Neuronal stem cell (in vitro differentiated cells): ENCODE measurements at places on chromosomes 12 and 14.

- no peak for DNase-seq
- H3K36me3 ChIP-seq: no peaks in the 10 kb centered on the region
- H3K27me3 ChIP-seq: no peaks in the 10 kb centered on the region
These were observed 115.5 kb upstream of the FKBP4 start for GRCh38 chr12:2679068-2679815.

GRCh38 chr12:41836416-41836815, 308.3 kb downstream of the GXYLT1 start:
- H3K27me3 ChIP-seq: no peaks in the 10 kb centered on the region
- no peak for DNase-seq
- no peak overlapping the region for H3K27ac ChIP-seq
- no peak overlapping the region for H3K4me3 ChIP-seq

GRCh38 chr12:61523276-61523992, 736.8 kb upstream of the USP15 start:
- H3K27ac ChIP-seq: no peak overlapping the region
- no peak overlapping the region for H3K4me3 ChIP-seq
- DNase-seq: peak; percentile 23

- peaks cover 2% of the 10 kb centered on the region for H3K36me3 ChIP-seq
- no peaks in the 10 kb centered on the region for H3K27me3 ChIP-seq
- no peaks in the 10 kb centered on the region for H3K4me1 ChIP-seq
These were observed 35.6 kb upstream of the VSX2 start for GRCh38 chr14:74203639-74204038.

DNA sequence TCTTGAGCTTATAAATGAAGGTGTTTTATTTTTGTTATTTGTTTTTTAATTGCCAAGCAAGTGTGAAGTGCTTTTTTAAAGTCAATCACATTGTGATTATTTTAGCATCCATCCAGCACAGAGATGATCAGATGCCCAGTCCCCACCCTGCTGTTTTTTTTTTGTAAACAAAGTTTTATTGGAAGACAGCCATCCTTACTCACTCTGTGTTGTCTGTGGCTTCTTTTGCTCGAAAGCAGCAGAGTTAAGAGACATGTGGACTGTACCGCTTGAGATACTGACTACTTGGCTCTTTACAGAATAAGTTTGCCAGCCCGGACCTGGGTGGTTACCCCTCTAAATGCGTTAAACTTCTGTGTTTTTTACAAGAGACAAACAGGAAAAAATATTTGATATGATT, 30.9 kb upstream of the AMN start:
- no peak overlapping the region for H3K4me3 ChIP-seq
- DNase-seq: no peak
- peaks cover 7% of the 10 kb centered on the region for H3K36me3 ChIP-seq

DNA sequence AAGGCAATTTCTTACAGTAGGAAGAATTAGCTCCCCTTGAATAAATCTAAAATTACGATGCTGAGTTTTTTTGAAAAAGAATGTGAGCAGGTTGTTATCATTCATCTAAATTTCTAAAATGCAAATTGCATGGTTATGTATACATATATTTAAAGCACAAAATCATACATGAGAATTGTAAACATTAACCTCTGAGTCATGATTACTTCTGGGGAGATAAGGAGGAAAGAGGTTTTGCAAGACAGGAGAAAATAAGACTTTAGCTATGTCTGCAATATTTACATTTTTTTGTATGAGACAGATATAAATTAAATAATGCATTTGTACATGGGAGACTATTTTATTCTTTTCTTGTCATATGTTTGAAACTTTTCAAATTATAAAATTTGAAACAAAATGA, 72.2 kb downstream of the TSPAN8 start:
- H3K4me3 ChIP-seq: no peak overlapping the region
- no peak overlapping the region for H3K27ac ChIP-seq
- no peaks in the 10 kb centered on the region for H3K4me1 ChIP-seq
- H3K36me3 ChIP-seq: no peaks in the 10 kb centered on the region
- DNase-seq: no peak

DNA sequence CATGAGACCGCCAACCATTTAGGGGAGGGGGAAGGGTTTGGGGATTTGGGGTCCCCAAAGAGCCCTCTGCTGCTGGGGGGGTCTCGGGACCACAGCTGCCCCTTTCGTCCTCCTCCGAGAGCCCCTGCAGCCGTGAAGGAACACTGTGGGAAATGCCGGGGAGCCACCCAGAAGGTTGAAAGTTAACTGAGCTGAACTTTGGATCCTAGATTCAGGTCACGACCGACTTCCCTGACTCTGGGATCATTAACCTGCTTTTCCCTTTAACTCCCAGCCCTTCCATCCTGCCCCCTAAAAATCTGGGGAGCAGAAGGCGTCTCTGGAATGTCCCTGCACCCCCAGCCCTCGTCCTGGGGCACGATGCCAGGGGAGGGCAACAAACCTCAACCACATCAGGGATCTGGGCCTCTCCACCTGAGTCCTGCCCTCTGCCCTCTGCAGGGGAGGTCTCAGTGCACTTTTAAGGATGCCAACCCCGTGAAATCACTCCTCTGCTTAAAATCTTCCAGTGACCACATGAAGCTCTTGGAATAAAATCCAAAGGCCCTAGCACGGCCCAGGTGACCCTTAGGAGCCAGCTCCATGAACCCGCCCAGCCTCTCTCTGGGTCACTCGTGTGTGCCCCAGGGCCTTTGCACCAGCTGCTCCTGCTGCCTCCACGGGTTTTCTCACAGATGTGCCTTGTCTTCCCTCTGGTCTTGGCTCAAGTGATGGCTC, 95.0 kb downstream of the RFLNA start:
- DNase-seq: no peak
- no peak overlapping the region for H3K4me3 ChIP-seq
- H3K36me3 ChIP-seq: peaks cover 21% of the 10 kb centered on the region
- H3K27ac ChIP-seq: no peak overlapping the region
- peaks cover 26% of the 10 kb centered on the region for H3K4me1 ChIP-seq

GRCh38 chr12:56104815-56105608, 653 bp downstream of the PA2G4 start:
- H3K27ac ChIP-seq: peak overlapping the region; percentile 75
- peaks cover 11% of the 10 kb centered on the region for H3K4me1 ChIP-seq
- H3K36me3 ChIP-seq: peaks cover 24% of the 10 kb centered on the region
- DNase-seq: no peak
- H3K4me3 ChIP-seq: peak overlapping the region; percentile 92
- H3K27me3 ChIP-seq: no peaks in the 10 kb centered on the region

DNA sequence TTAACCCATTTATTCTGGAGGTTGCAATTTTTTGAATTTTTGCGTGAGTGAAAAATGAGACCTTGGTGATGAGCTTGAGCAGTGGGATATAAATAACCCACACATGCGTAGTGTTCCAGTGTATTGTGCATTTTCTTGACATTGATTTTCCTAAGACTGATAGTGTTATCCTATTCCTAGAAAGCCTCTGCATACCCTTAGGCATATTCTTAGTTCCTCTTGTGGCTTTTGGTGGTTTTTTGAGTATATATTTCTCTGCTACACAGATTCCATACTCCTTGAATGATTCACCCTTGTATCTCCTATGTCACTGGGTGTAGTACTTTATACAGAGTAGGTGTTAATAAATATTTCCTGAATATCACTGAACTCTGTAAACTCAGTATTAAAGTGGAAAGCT, 363.4 kb upstream of the PDE3A start:
- peaks cover 2% of the 10 kb centered on the region for H3K4me1 ChIP-seq
- no peak overlapping the region for H3K27ac ChIP-seq
- no peak for DNase-seq
- H3K27me3 ChIP-seq: no peaks in the 10 kb centered on the region

DNA sequence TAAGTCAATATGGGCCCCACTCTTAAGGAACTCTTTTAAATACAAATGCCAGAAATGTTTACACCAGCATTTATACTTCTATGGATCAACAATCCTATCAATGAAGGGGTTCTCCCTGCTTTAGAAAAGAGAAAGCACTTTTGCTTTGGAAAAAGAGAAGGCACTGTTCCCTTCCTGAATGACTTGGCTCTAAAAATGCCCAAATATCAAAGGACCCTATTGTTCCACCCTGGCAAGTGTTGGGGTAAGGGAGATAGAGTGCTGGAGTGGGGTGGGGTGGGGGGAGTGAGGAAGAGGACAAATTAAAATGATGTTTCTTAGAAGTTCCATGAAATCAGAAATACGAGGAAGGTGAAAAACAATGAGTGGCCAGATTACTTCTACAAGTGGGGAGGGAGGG, 131.6 kb upstream of the GRIN2B start:
- no peak for DNase-seq
- no peak overlapping the region for H3K4me3 ChIP-seq
- no peak overlapping the region for H3K27ac ChIP-seq

- no peak for DNase-seq
- H3K4me3 ChIP-seq: peak overlapping the region; percentile 96
- no peaks in the 10 kb centered on the region for H3K27me3 ChIP-seq
- peaks cover 12% of the 10 kb centered on the region for H3K4me1 ChIP-seq
- H3K27ac ChIP-seq: no peak overlapping the region
These were observed 2.3 kb downstream of the SLC25A29 start for GRCh38 chr14:100303925-100304324.

- H3K4me3 ChIP-seq: no peak overlapping the region
- no peaks in the 10 kb centered on the region for H3K36me3 ChIP-seq
- DNase-seq: no peak
- H3K27me3 ChIP-seq: no peaks in the 10 kb centered on the region
- no peak overlapping the region for H3K27ac ChIP-seq
- peaks cover 4% of the 10 kb centered on the region for H3K4me1 ChIP-seq
These were observed 60.6 kb downstream of the PIWIL1 start for GRCh38 chr12:130398100-130398848.

DNA sequence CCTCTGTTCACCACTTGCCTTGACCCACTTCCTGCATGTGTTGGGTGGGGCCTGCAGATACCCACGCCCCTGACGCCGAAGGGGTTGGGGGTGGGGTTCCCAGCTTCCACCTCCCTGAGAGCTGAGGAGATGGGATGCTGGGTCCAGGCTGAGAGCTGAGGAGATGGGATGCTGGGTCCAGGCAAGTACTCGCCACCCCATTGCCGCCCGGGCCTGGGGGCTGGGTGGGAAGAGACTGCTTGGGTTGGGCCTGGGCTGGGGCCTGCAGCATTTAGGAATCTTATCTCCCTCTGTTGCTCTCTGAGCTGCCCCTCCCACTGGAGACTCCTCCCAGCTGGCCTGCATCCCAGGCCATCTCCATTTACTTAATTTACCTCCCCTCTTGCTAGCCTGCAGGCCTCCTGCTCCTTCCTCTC, 17.4 kb downstream of the TEAD4 start:
- no peak overlapping the region for H3K27ac ChIP-seq
- H3K4me3 ChIP-seq: no peak overlapping the region
- H3K36me3 ChIP-seq: no peaks in the 10 kb centered on the region
- H3K27me3 ChIP-seq: no peaks in the 10 kb centered on the region

DNA sequence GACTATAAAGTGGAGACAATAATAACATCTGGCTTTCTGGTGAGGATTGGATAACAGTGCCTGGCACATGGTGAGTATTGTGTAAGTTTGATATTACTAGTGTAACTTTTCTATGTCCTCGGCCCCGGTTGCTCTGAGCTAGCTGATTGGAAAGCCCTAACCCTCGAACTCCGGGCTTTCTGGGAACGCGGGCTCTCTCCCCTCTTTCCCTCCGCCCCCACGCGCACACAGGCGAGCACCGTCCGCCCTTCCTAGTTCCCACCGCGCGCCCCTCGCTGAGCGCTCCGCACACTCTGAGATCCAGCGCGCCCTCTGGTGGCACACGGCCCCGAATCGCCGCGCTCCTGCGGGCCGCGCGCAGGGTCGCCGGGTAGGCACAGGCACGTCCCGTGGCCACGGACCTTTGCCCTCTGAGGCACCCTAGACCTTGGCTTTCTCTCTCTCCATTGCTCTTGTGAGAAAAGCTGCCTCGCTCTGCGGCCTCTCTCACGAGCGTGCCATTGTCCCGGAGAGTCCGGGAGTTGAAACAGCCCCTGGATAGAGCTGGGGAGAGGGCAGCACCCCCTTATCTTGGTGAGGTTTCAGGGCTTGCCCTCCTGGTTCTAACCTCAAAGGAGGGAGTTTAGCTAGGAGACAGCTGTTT, 23.2 kb upstream of the ESRRB start:
- H3K27ac ChIP-seq: no peak overlapping the region
- peak; percentile 69 for DNase-seq
- peaks cover 17% of the 10 kb centered on the region for H3K4me1 ChIP-seq
- H3K4me3 ChIP-seq: no peak overlapping the region

DNA sequence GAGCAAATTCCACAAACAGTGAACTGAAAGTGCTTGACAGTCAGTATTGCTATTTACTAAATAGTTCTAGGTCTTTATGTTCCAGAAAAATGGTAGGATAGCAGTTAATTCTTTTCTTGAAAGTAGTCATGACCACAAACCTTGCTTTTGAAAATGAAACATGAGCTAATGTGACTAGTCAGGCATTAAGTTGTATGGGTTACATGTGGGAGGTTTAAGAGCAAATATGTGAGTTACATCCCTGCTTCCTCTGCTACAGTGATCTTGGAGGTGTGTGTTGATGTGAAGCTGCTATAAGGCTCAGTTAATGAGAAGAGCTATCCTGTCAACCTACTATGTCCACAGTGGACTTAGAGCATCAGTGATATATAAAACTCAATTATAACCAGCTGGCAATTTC, 741.6 kb downstream of the FSCB start:
- no peak overlapping the region for H3K4me3 ChIP-seq
- no peaks in the 10 kb centered on the region for H3K4me1 ChIP-seq
- no peaks in the 10 kb centered on the region for H3K27me3 ChIP-seq
- no peaks in the 10 kb centered on the region for H3K36me3 ChIP-seq
- H3K27ac ChIP-seq: no peak overlapping the region
- no peak for DNase-seq
